ENCODE measurements at places on chromosomes 2 and 18.

DNA sequence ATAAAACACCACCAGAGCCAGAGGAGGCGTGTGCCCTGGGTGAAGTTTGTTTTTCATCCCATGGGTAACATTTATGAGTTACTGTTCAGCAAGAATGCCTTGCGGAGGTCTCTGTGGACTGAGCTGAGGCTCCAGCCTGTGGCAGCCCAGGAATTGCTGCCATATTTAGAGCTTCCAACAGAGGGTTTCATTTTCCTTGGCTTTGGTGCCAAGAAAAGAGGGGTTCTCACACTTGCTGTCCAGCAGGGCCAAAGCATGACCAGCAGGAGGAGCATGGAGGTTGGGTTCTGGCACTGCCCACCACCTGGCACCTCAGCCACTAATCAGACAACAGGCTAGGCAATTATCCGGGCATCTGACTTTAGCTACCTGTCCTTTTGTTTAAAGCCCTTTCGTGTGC, 36.7 kb downstream of the EPAS1 start:
- DNase-seq, result no peak

DNA sequence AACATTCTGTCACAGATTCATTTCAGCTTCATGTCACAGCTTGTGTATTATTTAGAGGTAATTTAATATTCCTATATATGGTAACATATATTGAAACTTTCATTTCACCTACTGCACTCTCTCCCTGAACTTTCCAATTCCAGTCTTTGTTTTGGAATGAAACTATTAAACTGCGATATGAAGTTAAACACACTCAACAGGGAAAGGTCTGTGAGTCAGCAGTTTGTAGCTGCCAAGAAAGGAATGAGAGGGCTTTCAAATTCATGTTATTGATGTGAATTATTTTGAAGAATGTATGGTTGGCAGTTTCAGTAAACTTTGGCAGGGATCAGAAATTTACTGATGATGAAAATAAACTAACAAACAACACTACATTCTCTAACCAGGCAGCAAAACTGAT, 148.3 kb downstream of the HNMT start:
- DNase-seq, result no peak

DNA sequence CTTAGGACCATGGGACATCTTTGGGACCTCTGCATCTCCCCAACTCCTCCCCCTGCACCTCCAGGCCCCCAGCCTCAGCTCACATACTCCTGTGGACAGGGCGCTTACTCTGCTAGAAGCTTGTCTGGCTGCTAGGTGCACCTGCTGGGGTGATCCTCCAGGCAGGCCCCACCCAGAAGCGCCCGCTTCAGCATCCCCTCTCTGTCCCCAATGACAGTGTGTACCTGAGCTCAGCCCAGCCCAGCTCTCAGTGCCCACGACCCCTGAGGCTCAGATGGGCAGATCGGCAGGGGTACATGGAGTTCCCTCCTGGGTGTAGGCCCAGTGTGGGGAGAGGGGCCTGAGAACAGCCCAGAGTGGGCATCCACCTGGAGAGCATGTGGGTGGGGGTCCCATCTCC, 5.9 kb downstream of the TEKT4 start:
- DNase-seq, result no peak

- DNase-seq, result no peak
Measured at GRCh38 chr2:85854166-85854509, 34.7 kb downstream of the ST3GAL5 start.

GRCh38 chr2:177320596-177320995, 56.1 kb upstream of the NFE2L2 start:
- DNase-seq, result no peak

DNA sequence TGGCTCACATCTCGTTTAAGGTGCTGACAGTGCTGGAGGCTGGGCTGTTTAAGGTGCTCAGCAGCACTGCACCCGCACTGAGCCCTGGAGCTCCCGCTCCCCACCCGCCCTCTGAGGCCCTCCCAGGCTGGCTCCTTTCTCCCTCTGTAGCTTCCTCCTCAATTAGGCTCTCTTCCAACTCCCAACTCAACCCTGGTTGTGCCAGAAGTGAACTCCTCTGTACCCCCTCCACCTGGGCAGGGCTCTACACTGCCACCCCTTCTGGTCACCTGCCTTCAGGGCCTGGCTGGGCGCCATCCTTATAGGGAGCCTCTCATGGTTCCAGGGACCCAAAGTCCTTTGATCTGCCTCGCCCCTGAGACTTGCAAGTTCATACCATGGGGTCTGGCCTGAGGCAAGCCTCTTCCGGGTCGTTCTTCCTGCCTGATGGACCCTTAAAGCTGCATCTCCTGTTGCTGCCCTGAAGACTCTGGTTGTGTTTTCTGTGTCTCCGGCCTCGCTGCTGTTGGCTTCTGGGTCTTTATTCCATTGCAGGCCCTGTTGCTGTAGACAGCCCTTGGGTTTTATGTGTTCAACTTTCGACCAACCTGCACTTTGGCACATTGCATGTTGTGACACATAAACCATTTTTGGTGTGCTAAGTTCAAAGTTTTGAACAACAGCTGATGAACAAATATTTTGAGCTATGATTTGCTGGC, 199.6 kb downstream of the LDLRAD4 start:
- DNase-seq, result no peak

DNA sequence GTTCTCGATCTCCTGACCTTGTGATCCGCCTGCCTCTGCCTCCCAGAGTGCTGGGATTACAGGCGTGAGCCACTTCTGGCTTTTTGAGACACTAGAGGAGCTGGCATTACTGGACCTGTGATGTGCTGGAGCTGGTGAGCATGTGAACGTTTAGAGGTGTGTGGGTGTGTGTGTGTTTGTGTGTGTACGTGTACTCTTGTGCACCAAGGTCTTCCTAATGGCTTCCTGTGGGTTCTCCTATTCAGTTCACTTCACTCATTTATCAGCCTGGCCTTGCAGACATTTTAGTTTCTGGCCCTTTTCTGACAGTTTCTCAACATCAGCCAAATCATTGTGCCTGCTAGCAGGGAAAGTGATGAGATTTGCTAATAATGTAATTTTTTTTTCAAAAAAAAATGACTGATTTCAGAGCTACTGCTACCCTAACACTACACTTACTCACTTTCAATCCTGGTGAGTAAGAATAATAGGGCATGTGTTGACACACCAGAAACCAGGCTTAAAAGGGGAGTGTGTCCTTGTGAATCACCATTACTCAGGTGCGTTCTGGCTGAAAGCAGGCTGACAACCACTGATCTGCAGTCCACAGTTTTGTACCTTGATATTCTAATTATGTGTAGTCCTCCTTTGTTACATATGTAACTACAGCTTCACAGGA, 41.0 kb upstream of the ACTR3 start:
- no peak for DNase-seq

- no peak for DNase-seq
Measured at GRCh38 chr2:124424074-124424473, 399.0 kb downstream of the CNTNAP5 start.

GRCh38 chr18:77207540-77207939, 42.1 kb upstream of the GALR1 start:
- peak; percentile 37 for DNase-seq

- no peak for DNase-seq
Measured at GRCh38 chr18:10458691-10459090, 4.3 kb downstream of the APCDD1 start.

GRCh38 chr2:229712136-229712535, 2.2 kb downstream of the DNER start:
- DNase-seq, result no peak

GRCh38 chr2:102345329-102345920, 10.2 kb upstream of the IL18R1 start:
- DNase-seq, result no peak

- DNase-seq, result no peak
Measured at GRCh38 chr2:134727385-134727784, 8.6 kb upstream of the TMEM163 start.

DNA sequence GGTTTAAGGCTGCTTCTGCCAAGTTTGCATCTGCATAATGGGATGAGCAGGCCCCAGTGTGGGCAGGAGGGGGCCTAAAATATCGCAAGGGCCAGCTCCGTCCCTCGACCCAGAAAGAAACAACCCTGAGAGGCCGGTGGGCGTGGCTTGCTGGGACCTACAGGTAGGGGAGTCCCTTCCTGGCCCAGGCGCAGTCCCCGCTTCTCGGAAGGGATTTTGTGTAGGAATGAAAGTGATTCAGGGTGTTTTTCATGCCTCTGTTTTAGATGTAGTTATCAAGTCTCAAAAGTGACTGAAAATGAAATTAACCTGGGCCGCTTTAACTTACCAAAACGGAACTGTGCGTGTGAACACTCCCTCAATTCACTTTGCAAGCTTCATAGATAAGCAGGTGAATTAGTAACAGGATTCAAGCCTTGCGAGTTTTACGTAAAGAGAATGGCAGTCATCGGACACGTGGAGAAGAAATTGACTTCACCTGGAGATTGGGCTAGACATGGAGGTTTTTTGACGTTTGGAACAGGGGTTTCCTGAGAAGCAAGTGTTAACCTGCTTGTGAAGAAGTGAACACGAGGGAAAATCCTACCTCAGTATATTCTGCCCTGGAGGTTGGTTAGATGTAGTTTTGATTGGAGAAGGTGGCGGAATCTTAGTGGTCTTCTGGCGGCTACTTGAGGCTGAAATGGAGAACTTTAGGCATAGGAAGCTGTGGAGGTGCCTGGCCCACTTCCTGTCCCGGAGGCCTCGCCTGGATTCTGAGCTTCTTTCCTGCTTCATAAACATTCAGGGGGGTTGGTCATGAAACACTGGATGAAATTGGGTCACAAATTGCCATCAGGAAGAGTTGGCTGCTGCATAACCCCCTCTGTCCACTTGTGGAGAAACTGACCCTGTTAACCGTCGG, 1.7 kb downstream of the NCK2 start:
- DNase-seq, result no peak

GRCh38 chr2:48048476-48049171, 142.3 kb upstream of the FBXO11 start:
- DNase-seq, result no peak

DNA sequence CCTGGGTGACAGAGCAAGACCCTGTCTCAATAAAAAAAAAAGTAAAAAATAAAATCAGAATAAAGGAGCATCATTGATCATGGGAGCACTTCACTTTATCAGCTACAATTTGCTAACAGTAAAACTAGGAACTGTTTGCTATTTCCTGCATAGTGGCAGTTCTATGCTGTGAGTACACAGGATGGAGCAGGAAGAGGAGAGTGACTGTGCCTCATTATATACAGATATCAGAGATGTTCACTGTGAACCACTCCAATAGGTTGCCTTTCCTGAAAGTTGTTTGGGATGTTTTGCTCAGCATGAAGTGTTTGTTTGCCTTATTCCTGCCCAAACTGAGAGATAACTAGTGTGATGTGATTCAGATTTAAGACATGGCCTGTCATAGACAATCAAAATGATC, 151.4 kb upstream of the EPAS1 start:
- no peak for DNase-seq

DNA sequence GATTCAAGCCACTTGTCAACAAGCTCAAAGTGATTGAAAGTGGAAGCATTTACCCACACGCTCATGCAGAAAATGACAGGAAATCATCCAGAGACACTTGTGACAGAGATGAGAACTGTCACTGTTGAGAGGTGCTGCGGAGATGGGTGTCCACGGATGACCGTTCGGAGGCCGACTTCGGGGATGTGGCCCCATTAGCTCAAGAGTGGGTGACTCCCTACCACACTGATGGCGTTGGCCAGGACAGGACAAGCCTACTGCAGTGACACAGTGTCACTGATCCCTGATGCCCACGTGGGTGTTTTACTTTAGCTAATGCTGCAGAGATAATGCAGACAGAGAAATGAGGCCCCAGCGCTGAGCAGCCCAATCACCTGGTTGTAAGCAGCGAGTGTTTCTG, 81.5 kb upstream of the YWHAQ start:
- no peak for DNase-seq

- peak; percentile 27 for DNase-seq
Measured at GRCh38 chr2:43178602-43179542, 47.5 kb downstream of the ZFP36L2 start.

GRCh38 chr18:40866968-40867367, 1088.1 kb upstream of the PIK3C3 start:
- DNase-seq, result no peak

- no peak for DNase-seq
Measured at GRCh38 chr18:5894611-5895298, 567 bp downstream of the TMEM200C start.

GRCh38 chr2:117933884-117934354, 80.0 kb downstream of the CCDC93 start:
- DNase-seq, result no peak

GRCh38 chr2:221529177-221529942, 42.7 kb downstream of the EPHA4 start:
- DNase-seq, result no peak

DNA sequence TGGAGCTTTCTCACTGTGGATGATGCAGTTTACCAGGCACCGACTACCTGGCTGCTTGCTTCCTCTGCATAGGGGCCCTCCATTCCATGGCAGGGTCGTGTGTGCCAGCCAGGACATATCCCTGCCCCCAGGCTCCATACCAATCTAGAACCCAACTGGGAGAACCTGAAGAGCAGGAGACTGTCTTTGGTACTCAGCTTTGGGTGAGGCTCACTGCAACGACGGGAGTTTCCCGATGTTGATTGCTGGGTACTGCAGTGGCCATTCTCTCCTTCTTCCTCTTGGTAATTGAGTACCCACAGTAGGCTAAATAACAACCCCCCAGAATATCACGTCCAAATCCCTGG, 133.3 kb upstream of the SERTAD2 start:
- DNase-seq, result no peak

DNA sequence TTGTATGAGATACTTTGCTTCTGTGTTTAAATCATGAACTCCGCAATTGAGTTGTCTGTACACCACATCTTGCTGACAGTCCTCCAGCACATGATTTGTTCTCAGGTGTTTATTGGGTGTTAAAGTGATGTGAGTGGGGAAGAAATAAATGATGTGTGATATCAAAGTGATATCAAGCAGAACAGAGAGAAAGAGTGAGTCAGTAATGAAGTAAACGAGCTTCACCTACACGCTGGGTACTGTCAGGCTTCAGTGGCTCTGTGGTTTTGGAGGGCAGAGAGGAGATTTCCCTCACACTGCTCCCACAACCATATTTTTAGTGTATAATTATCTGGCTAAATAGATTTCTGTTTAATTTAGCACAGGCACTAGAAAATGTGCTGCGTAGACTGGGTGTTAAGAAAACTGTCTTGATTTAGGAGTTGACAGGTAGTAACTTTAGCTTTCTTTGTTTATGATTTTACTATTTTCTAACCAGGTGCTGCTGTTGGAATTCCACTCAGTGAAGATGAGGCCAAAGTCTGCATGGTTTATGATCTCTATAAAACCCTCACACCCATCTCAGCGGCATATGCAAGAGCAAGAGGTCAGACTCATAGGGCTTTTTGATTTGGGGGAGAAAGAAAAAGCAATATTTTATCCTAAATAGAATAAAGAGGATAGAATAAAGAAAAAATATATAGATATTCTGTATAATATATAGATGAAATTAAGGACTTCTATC, 21.2 kb downstream of the ATIC start:
- DNase-seq, result no peak

GRCh38 chr2:221529943-221530652, 42.0 kb downstream of the EPHA4 start:
- DNase-seq, result peak; percentile 4

Measured in amniotic stem cell (primary cell).